Esophagus squamous epithelium (tissue), 5 donors: ENCODE measurements at places on chromosomes 3 and 15.

GRCh38 chr3:72891053-72891855, 3.4 kb downstream of the GXYLT2 start:
- DNase-seq, result no peak

GRCh38 chr15:45603881-45604280, 16.7 kb downstream of the BLOC1S6 start:
- no peak for DNase-seq

DNA sequence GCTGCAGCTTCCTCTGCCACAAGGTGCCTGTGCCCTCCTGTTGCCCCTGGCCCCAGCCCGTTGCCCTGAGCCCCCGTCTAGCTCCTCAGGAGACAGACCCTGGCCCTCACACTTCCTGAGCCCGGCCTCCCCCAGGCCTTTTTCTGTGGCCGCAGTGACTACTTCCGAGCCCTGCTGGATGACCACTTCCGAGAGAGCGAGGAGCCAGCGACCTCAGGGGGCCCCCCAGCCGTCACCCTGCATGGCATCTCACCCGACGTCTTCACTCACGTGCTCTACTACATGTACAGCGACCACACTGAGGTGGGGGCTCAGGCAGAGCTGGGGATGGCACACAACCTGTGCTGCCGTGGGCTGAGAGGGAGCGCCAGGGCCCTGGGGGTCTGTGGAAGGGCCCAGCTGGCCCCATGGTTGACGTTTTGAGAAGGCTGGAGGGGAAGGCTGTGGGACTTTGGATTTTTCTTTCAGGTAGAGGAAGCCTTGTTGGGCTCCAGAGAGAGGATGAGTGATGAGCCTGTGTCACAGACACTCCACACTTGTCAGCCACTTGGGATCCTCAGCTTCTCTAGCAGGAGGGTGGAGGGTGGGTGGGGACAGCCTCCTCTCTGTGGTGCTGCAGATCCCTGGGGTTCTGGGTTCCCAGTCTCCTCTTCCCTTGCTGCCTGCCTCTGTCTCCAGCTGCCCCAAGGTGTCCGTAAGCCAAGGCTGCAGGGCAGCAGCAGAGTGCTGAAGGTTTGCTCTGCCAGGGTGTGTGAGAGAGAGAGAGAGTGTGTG, 5.0 kb downstream of the ABTB1 start:
- no peak for DNase-seq

DNA sequence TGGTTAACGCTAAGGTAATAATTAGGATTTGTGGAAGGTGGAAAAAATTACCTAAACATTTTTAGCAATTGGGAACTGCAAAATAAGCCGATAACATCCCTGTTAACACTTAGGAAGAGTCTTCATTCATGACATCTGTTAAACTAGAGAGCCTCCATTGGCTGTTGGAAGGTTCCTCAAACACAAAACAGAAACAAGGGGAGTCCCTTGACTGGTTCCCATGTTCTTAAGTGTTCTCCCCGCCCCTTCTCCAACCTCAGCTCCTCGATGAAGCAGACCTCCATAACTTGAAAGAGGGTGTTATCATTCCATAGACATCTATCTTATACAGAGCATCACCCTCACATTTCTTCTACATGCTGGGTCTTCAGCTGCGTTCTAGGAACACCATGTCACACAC, 2.5 kb downstream of the SLC22A13 start:
- DNase-seq, result no peak

DNA sequence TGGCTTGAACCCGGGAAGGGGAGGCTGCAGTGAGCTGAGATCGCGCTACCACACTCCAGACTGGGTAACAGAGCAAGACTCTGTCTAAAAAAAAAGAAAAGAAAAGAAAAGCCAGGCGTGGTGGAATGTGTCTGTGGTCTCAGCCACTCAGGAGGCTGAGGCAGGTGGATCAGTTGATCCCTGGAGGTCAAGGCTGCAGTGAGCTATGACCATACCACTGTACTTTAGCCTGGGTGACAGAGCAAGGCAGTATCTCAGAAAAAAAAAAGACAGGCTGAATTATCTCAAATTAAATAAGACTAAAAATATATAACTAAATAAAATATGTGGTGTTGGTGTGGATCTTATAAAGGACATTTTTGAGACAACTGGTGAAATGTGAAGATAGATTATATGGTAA, 20.6 kb downstream of the SMARCC1 start:
- DNase-seq, result no peak

DNA sequence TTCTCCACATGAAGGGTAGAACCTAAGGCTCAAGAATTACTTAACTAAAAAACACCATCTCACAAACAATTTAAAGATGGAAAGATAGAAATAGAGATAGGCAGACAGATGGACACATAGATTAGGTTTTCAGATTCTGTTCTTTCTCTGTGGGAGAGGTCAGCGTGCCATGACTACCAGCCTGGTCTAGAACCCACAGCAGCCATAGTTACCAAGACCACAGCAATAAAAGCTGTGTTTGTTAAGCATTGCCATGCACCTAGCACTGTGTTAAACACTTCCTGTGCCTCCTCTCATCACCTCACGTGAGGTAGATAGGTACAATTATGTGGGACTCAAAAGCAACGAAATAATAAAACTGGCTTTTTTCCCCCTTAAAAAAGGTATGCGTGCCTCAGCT, 83.1 kb upstream of the TSEN2 start:
- no peak for DNase-seq

- DNase-seq, result no peak
Observed at GRCh38 chr15:40467261-40467615, 3.5 kb upstream of the CHST14 start.

DNA sequence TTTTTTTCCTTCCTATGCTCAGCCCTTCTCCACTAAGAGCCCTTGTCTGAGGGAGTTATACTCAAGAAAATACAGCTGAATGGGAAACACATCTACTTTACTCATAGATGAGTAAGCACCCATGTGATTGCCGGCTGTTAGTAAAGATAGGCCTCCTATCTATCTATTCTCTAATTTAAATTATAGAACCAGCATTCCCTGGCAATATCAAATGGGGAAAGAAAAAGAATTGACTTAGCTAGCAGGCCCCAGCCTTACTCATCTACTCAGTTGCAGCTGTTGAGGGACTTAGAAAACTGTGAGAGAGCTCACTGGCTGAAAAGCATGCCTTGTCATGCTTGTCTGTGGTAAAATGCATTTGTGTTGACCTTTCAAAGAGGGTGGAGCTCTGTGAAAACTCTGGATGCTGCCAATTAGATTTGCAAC, 116.9 kb upstream of the LRRFIP2 start:
- no peak for DNase-seq

DNA sequence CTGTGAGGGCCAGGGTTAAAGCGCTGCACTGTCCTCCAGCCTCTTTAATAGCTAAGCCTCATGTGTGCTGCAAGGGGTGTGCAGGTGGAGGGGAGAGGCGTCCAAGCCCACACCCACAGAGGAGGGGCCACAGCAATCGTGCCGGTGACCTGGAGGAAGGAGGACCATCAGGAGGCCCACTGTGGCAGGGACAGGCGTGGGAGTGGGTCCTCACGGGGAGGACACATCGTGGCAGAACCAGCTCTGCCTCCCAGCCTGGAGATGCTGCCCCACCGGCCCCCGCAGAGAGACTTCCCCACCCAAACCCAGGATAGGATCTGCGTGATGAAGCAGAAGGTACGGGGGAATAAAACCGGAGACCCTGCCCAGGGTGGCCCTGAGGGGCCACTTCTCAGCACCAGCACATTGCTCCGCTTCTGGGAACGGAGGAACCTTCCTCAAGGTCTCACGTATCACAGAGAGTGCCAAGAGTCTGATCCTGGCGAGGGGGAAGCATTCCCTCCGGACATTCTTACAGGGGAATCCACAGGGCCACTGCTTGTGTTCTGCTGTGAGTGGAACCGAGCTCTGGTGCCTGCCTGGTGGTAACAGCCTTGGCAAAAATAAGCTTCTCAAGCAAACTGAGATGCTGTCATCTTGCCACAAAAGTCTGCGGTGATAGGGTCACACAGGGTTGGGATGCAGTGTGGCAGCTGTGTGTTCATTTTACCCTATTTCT, 199.8 kb downstream of the XXYLT1 start:
- DNase-seq, result no peak

- DNase-seq, result no peak
Observed at GRCh38 chr3:118347396-118348168, 687.1 kb downstream of the IGSF11 start.

GRCh38 chr3:128167973-128168674, 14.8 kb downstream of the EEFSEC start:
- DNase-seq, result no peak

- no peak for DNase-seq
Observed at GRCh38 chr3:127082066-127082465, 99.2 kb downstream of the PLXNA1 start.

DNA sequence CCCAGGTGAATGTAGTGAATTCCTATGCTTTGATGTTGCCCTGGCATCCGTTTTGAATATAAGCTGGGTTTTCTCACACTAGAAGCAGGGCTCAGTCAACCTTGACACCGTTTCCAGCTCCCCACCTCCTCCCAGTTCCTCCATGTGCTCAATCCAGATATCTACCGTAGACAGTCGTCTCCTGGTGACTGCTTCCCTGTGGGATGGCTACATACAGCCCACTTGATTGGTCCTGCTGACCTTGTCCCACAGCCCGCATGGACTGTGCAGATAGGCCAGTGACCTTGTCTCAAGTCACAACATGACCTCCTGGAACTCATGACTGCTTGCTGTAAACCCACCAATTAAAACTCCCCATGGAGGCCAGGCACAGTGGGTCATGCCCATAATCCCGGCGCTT, 8.1 kb downstream of the SEMA7A start:
- no peak for DNase-seq

- DNase-seq, result no peak
Observed at GRCh38 chr15:98870788-98871187, 136.8 kb downstream of the PGPEP1L start.

GRCh38 chr3:4808637-4809036, 170.6 kb upstream of the BHLHE40 start:
- DNase-seq, result no peak

DNA sequence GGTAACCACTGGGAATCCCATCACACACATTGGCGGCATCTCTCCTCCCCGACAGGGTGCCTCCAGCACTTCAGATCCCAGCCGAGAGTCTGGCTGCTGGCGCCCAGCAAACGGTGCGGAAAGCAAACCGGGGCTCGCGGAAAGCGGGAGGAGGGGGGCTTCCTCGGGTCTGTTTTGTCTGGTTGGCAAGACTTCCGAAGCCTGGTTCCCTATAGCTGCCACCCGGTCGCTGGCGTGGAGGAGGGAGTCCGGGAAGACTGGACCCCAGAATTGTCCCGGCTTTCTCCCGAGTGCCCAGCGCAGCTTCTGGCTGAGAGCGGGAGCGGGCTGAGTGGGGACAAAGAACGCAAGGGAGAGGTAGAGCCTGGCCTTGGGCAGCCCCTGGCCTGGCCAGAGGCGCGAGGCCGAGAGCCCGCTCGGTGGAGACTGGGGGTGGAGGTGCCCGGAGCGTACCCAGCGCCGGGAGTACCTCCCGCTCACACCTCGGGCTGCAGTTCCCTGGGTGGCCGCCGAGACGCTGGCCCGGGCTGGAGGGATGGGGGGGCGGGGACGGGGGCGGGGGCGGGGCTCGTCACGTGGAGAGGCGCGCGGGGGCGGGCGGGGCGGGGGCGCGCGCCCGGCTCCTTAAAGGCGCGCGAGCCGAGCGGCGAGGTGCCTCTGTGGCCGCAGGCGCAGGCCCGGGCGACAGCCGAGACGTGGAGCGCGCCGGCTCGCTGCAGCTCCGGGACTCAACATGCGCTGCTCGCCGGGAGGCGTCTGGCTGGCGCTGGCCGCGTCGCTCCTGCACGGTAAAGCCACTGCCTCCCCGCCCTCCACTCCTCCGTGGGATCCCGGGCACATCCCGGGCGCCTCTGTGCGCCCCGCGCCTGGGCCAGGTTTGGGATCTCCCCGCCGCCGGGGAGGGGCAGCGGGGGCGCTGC, at the start of gene CHRNA7:
TSS of gene CHRNA7 (plus strand) at position 654 of the 920 bp plus-strand sequence. CDS start at position 734, 80 bp downstream.
- no peak for DNase-seq
